ENCODE measurements at places on chromosomes 5 and 9. TPM values are rescaled to one million over a fixed set of nuclear protein-coding genes. Genes with fewer than 3 reads are reported as not detected.

ACTL7A gene
- polyA plus RNA-seq, result not detected

GRCh38 chr5:14829396-14829795 is 42.2 kb downstream of the ANKH start:
- no peak for DNase-seq

- no peak for DNase-seq
These were observed 16.9 kb downstream of the CNTFR start for GRCh38 chr9:34572628-34573027.

GRCh38 chr9:132717326-132717945 is 47.2 kb downstream of the GTF3C4 start:
- DNase-seq, result no peak

DNA sequence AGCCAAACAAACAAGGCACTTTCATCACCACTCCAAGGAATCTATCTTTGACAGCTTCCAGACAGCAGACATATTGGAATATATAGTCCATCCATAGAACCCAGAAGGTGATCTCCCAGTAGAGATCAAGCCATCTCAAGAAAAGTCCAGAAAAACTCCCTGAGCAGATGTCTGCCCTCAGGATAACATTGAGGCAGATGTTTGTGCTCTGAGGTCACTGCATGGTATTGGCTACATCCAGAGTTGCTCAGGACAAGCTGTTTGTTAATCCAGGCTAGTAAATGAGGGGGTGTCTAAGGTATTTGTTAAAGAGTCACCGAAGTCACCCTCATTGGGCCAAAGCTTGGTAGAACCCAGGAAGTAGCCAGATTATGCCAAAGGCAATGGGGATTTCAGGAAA is 556.3 kb upstream of the KLF4 start:
- no peak for DNase-seq

DNA sequence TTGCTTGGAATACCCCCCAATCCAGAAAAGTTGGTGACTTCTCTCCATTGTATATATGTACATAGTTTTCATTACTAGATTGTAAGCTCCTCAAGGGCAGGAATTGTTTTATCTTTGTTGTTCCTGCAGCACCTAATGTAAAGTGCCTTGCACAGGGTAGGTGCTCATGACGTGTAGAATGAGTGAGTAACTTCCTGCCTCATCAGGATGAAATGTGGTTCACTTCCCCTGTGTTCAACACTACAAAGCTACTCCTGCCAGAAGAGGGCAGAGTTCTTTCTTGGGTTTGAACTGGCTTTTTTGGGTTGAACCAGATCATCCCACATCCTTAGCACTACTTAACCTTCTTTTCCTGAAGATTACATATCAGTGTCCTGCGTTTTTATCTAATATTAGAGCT is 23.9 kb downstream of the GTF3C4 start:
- DNase-seq, result no peak

DNA sequence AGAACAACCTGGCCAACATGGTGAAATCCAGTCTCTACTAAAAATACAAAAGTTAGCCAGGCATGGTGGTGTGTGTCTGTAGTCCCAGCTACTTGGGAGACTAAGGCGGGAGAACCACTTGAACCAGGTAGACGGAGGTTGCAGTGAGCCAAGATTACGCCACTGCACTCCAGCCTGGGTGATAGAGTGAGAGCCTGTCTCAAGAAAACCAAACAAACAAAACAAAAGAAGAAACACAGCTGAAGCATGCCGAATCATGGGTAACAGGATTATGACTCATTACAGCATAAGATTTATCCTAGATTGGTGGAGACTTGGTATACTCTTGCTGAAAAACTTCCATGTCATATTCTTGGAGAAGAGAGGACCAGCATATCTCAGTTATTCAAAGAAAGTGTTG is 236.7 kb upstream of the CCNH start:
- DNase-seq, result no peak

DNA sequence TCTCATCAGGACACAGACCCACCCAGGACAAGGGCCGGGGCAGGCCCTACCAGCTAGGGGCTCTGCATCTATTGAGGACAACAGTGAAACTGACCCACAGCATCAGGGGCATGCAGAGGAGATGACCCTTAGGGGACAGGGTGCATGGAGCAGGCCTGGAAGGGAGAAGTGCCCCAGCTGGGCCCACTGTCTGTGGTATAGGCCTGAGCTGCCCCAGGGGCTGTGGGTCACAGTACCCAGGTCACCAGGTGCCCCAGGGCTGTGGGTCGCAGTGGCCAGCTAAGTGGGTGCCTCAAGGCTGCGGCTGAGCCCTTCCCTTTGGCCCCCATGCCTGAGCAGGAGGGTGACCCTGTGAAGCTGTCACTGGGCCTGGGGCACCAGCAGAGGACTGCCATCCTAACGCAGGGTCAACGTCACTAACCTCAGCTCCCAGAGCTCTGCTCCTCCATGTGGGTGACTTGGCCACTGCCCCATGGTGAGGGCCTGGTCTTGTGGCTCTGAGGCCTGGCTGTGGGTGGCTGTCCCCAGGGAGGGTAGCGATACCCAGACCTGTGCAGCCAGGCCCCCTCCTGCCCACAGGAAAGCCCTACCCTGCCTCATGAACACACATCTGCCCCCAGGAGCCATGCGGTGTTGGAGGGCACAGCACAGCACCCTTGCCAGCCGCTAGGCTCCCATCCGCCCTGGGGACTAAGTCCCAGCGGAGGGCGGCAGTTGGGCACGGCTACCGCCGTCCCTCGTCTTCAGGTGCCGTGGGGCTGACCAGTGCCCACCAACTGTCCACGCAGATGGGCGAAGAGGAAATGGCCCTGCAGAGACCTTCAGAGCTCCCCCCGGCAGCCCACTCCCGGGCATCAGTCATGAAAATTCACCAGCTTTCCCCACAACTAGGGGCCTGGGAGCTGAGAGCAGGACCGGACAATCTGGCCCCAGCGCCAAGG is 4.9 kb downstream of the EDF1 start:
- DNase-seq, result no peak

WWC1 gene
- 89.7 TPM for polyA plus RNA-seq

RALGPS1 gene
- polyA plus RNA-seq, result 20.2 TPM

DNA sequence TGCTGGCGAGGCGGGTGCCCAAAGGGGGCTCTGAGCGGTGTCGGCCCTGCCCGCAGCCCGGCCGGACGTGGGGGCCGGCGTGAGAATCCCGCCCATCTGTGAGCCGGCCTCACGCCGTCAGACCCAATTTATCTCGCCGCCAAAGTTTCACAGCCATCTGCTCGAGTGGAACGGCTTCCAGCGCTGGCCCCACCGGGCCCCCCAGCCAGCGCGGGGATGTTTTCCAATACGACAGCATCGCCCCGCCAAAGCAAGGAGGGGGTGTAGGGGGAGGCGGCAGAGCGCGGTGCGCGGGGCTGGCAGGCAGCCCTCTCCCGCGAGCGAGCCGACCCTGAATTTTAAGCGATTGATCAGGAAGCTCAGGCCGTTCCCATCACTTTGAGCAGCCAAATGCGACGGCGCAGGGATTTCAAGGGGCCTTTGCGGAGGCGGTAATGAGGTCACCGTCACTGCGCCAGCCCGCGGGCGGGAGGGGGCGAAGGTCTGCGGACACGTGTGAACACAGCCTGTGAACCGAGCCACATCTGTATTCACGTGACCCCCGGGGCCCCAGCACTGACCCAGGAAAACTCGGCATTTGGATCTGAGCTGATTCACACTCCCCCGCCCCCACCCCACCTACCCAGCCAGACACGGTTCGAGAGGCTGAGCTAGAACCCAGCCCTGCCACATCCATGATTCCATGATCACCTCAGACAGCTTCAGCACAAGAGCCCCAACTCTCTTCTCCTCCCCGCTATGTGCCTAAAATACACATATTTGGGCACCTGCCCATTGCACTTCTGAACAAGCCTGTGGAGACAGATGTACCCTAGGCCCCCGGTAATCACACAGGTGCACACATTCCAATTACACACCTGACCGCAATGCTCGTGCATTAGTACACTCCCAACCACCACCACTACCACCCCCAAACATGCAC is 47.8 kb upstream of the PSD2 start:
- no peak for DNase-seq

DNA sequence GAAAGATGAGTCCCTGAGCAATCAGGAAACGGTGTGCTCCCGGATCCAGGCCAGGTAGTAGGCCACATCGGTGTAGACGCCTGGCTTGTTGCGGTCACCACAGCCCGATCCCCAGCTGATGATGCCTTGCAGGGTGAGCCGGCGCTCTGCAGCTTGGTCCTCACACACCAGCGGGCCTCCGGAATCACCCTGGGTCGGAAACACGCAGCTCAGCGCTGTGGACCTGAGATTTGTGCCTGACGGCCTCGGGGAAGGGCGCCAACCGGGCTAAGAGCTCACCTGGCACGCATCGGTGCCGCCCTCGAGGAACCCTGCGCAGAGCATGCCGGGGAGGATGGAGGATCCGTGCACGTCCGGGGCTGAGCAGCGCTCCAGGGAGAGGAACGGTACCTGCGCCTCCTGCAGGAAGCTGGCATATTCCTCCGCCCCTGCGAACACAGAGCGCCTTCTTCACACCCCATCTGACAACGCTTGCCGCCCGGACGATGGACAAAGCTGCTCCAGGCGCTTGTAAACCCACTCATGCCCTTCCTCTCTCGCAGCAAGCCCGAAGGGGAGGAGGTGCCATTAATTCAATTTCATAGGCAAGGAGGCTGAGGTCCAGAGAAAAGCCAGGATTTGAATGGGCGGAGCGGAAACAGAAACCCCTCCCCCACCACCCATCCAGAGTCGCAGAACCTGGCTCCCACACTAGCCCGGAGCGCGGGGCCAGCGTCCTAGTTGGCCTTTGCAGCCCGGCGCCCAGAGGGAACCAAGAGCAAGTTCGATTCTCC is 2.0 kb upstream of the PFN3 start:
- DNase-seq, result no peak

C5orf58 gene
- 0.15 TPM for polyA plus RNA-seq

DNA sequence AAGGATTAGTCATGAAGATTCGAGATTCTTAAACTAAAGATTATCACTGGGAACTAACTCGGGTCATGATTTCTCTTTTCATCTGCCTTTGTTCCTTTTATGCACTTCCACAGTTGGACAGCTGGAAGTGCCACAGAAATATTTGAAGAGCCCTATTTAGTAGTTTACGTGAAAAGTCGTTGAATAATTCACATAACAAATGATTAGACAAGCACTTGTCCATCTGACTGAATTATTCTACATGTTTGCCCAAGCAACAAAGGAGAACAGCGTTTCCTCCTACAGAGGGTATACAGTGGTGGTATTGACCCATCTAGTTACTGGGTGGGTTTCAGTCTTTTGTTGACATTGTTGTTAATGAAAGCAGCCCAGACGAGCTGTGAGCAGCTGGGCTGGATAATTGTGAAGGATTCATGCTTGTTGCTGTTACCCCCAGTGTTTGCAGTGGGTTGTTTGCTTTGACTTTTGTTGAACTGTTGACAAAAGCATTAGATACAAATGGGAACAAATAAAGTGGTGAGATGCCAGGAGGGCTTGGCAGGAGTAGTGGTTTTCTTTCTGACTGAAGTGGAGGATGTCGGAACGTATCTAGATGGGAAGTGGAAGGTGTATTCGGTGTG is 96.2 kb downstream of the TLE4 start:
- DNase-seq, result no peak

- DNase-seq, result no peak
These were observed 52.8 kb upstream of the SLC44A1 start for GRCh38 chr9:105191508-105192121.

- no peak for DNase-seq
These were observed 17.1 kb downstream of the SHB start for GRCh38 chr9:38051780-38052546.

- DNase-seq, result no peak
These were observed 60.8 kb downstream of the PTPN3 start for GRCh38 chr9:109437286-109437685.

DIPK1B gene
- polyA plus RNA-seq, result 25.9 TPM

GRCh38 chr5:38291355-38291754 is 33.0 kb downstream of the EGFLAM start:
- no peak for DNase-seq

DNA sequence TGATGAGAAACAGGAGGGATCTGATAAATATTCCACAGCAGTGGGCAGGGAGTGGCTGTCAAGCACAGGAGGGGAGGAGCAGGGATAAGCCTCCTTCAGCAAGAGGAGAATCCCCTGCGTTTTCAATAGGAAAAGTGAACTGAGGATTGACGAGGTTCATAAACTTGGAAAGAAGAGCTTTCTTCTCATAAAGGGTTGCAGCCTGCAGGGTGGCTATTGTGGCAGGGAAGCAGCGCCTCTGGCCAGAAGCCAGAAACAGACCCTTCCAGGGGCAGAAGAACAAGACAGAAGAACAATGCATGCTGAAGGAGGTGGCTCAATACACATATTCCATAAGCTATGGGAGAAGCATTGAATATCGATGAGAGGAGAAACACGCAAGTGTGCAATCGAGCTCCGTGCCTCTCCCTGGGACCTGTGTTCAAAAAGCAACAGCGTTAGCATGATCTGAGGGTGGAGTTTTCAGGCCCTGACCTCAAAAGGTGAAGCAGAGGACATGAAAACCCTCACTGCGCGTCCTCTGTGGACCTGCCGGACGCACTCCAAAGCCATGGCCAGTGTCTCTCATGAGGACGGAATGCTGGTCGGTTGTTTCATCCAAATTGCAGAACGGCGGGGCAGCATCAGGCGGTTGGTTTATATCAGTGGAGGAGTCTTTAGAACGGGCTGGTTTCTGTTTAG is 67.6 kb downstream of the ANKRD33B start:
- DNase-seq, result no peak

DNA sequence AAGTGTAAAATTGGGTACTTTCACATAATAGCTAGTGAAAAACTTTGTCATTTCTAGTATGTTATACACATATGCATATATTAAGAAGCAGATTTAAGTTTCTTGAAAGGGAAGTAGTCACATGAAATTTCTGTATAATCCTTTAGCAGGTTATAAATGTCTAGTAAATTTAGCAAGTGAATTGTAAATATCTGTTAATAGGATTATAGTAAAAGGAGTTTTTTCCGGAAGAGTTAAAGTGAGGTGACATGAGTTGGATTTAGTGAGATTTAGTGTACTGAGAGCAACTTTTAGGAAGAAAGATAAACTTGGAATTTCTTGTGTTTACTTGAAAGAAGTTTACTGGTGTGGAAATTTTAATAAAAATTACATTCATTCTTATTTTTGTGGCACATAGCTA is 38.4 kb downstream of the SPIN1 start:
- no peak for DNase-seq
